Activated T-helper 1 cell treated with anti-CD3 and anti-CD28 coated beads, Interleukin-2, amount 50 U/mL, for 16 hours (primary cell): ENCODE measurements at places on chromosomes 4 and X.

DNA sequence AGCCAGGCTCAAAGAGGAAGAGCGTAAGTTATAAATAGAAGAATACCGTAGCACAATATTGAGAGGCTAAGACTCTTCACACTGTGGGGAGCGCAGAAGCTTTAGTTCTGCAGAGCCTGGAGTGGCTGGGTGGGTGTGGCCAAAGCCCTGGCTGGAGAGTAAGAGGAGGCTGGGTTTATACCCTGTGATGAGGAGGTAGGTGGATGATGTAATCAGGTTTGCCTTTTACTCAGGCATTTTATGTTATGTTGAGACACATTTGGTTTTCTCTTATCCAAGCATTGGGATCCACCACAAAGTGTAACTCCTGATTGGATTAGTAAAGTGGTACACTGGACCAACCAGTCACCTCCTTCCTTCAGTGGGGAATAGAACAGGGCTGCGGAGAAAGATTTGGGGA, 13.9 kb downstream of the CDS1 start:
- DNase-seq = no peak

GRCh38 chr4:151228189-151229119, 48.5 kb upstream of the PRSS48 start:
- no peak for DNase-seq

- no peak for DNase-seq
Measured at GRCh38 chrX:37896511-37896890, 49.1 kb upstream of the DYNLT3 start.

- DNase-seq = no peak
Measured at GRCh38 chr4:172983631-172984030, 185.0 kb upstream of the GALNT7 start.

GRCh38 chrX:101357166-101357795, 8.7 kb upstream of the TIMM8A start:
- DNase-seq = no peak

DNA sequence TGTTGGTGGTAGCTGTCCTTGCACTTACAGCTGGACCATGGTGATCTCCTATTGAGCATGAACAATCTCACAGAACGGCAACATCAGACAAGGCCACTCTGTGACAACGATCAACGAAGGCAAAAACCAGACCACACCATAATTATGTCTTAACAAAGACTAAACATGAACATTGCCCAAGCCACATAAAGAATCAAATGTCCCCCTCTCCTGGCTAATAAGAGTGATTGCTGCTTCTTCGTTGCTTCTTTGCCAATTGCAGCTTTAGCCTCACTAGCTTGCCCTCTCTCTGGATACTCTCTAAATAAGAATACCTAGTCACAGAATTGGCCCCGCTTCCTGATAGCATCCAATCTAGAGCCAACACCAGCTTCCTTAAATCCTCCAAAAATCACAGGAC, 41.5 kb upstream of the PGRMC1 start:
- DNase-seq = no peak

DNA sequence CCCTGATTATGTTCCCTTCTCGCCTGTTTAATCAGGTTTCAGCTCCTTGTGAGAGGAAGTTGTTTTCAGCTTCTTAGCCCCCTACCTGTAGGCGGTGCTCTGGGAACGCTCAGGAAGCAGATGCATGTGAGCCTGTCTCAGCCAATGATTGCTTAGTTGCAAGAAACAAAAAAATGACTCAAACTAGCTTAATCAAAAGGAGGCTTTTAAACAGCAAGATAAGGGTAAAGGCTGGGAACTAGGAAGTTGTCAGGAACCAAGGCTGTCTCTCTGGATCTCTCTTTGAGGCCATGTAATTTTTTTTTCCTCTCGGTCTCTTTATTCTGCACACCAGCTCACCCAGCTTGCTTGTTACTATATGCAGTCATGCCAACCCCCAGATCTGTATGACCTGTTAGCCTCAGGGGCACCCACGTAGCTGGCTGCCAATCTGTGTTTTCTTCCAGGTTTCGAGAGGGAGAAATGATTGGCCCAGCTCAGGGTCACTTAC, 109.1 kb downstream of the PTTG2 start:
- no peak for DNase-seq

GRCh38 chr4:113835005-113835404, 73.5 kb upstream of the CAMK2D start:
- no peak for DNase-seq

GRCh38 chr4:5758741-5759140, 47.7 kb downstream of the EVC start:
- no peak for DNase-seq

DNA sequence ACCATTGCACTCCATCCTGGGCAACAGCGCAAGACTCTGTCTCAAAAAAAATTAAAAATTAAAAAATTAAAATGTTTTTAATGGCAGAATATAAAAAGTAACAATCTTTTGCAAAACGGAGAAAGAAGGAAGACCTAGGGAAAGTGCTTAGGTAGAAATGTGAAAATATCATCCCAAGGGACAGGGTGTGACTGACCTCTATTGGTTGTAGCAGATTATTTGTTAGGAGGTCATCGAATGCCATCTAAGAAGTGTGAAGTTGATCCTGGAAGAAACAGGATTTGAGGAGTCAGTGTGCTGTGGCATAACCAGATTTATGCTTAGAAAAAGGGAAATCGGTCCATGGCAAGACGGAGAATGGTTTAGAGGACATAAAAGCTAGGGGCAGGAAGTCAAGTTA, 18.1 kb upstream of the C4orf36 start:
- no peak for DNase-seq

DNA sequence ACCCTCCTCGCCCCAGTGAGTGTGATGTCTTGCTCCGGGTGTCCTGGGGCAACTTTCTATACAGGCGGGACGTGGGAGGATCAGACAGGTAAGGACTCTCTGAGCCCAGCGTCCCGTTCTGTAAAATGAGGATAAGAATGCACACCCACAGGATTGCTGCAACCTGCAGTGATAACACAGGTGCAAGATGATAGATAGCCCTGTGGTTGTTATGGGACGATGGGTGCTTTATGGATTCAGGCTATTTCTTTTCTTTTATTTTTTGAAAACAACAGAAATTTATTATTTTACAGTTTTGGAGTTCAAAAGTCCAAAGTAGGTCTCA, 28.6 kb downstream of the BEX3 start:
- no peak for DNase-seq

GRCh38 chr4:125833-126232, 1.5 kb downstream of the ZNF718 start:
- no peak for DNase-seq

- no peak for DNase-seq
Measured at GRCh38 chr4:148152868-148153625, 289.2 kb downstream of the NR3C2 start.

DNA sequence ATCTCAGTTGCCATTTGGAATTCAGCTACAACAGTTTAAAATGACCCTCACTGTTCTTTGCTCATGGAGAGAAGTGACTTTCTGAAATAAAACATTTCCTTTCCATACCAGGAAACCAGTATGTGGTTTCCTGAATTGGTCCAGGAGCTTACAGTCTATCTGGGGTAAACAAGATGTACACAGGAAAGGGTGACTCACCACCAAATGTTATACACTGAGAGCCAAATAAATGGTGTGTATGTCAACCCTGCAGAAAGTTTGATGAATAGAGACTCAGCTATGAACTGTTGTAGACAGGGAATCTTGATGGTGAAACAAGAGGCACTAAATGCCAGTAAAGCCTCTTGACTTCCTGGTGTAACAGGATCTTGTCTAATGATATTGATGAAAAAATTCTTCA, 100.4 kb downstream of the HS6ST2 start:
- DNase-seq = no peak

- no peak for DNase-seq
Measured at GRCh38 chr4:118797558-118798142, 38.3 kb downstream of the SEC24D start.

GRCh38 chr4:42678512-42678911, 21.6 kb upstream of the ATP8A1 start:
- DNase-seq = no peak

- no peak for DNase-seq
Measured at GRCh38 chr4:79662651-79663050, 254.6 kb upstream of the GK2 start.

GRCh38 chr4:159240687-159241086, 137.8 kb downstream of the RAPGEF2 start:
- no peak for DNase-seq

DNA sequence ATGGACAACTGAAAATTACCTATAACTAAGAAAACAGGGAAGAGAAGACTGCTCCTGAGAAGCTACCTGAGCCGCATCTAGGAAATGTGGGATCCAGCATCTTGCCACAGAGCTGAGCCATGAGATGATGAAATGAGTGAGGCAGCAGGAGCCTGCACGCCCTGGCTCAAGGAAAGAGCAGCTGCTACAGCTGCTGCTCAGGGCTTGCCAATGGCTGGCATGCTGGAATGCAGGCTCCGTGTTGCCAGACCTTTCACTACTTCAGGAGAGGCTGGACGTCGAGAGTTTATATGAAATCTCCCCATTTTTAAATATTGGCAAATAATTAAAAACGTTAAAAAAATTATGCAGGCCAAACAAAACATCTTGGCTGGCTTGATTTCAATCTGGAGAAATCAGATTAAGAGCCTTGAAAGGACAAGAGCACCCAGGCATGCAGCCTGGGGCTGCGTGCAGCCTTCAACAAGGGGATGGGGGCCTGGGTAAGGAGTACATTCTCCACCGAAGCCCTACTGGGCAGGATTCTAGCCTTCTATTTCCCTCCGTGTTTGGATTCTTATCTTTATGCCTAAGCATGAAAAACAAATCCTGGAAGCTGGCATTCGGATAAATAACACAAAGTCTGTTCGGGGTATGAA, 227.6 kb downstream of the NR3C2 start:
- DNase-seq = no peak

- DNase-seq = no peak
Measured at GRCh38 chrX:107450823-107451509, 1.5 kb downstream of the FRMPD3 start.

- DNase-seq = no peak
Measured at GRCh38 chr4:30269850-30270249, 450.3 kb upstream of the PCDH7 start.

DNA sequence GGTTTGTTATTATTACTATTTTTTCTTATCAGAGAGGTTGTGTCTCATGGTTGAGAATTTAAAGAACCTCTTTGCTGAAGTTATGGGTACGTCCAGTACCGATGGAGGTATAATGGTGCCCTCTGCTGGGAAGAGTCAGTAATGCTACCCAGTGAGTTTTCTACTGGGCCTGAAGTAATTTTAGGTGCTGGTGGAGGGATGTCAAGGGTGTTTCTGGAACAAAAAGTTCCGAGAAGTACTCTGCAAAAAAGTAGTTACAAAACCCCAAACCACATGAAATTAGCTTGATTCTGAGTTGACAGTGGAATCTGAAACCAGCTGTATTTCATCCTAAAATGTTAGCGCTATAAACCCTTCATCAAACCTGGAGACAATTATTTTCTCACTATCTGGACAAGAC, 102.5 kb upstream of the MID1 start:
- no peak for DNase-seq

GRCh38 chr4:145828802-145829485, 109.7 kb downstream of the ZNF827 start:
- no peak for DNase-seq

DNA sequence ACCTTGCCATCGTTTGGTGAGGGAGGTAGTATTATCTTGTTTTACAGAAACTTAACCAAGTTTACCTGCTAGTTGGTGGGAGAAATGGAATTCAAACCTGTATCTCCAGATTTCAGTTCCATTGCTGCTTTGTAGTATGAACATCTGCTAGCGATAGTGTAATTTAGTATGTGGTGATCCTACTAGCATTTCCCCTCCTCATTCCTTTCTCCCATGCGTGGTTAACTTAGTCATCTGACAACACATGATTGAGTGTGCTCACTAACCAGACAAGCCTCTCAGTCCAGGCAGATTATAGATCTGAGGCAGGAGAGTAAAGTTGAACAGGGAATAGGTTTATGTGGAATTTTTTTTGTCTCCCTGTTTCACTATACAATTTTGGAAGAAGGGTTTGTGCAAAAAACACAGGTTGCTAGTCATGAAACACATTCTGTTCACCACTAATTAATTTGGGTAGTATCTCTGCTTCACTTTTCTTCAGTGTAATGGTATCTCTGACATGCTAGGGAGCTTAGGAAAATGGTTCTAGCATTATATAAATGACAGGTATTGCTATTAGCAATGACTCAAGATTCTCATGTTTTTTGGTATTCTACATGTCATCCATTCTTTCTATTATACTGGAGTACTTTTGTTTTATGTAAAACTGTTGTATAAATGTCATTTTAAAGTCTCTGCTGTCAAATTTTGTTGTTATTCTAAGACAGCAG, 21.7 kb downstream of the RBPJ start:
- no peak for DNase-seq
